ENCODE measurements at places on chromosomes 11 and 22.

DNA sequence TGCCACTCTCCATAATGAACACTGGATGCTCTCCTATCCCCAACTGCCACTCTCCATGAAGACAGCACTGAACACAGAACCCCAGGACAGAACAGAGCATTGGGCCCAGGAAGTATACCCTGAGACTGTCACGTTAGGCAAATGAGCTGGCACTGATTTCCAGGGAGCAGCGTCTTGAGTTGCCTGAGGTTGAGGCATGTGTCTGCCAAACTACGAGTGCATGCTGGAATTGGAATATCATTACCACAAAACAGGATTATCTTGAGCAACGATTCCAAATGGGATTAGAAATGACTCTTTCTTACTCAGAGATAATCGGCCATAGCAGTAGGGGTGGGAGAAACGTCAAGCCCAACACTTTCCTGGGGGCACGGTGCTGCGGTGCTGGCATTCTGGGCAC lies 39.9 kb downstream of the CLPB start:
- DNase-seq: no peak

GRCh38 chr11:30281476-30282288 lies 41.2 kb upstream of the ARL14EP start:
- DNase-seq: no peak

DNA sequence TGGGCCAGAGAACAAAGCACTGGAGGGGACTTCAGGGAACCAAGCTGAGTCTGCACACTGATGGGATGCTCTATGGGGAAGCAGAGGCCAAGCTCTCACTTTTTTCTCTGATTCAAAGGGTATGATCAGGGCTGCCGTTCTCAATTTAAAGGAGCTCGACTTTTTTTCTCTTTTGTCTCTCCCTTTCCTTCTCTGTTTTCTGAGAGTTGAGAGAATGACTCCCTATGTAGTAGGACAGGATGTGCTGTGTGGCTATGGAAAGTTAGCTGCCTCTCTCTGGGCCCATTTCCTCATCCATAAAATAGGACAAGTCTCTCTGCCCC lies 7.9 kb downstream of the ADORA2A start:
- no peak for DNase-seq

GRCh38 chr11:35102267-35102666 lies 36.7 kb upstream of the CD44 start:
- no peak for DNase-seq

DNA sequence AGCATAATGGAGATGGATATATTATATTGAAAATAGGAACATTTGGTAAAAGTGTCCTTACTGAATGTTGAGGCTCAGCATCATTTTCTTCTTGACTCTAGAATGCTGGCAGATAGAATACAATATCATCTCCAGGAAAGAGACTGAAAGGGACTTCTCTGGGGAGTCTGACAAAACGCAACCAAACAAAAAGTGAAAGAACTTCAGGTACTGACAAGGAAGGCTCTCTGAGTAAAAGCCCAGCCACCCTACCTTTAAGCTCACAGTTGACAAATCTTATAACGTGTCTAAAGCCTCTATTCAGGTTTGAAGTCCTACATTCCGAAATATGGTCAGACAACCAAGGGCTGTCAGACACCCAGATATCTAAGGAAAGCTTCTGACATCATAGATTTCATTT lies 590.8 kb downstream of the SOX6 start:
- DNase-seq: no peak

- DNase-seq: no peak
Measured at GRCh38 chr22:26708256-26709009, 51.0 kb downstream of the MIAT start.

DNA sequence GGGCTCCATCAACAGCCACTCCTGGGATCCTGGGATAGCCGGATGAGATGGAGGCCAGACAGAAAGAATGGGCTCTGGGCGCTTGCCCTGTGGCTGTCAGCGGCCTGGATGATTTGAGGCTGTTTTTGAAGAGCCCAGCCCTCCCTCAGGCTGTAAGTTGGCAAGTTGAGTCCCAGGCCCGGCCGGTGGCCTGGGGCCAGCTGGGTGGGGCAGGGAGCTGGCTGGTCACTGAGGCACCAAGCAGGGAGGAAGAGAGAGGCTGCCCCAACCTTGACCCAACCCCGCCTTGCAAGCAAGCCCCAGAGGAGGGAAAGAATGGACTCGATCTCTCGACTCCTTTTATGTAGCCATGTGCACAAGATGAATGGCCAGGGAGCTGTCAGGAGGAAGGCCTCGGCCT lies 34.9 kb downstream of the RIBC2 start:
- peak; percentile 85 for DNase-seq

GRCh38 chr11:74417379-74417804 lies 19.2 kb upstream of the PGM2L1 start:
- no peak for DNase-seq

DNA sequence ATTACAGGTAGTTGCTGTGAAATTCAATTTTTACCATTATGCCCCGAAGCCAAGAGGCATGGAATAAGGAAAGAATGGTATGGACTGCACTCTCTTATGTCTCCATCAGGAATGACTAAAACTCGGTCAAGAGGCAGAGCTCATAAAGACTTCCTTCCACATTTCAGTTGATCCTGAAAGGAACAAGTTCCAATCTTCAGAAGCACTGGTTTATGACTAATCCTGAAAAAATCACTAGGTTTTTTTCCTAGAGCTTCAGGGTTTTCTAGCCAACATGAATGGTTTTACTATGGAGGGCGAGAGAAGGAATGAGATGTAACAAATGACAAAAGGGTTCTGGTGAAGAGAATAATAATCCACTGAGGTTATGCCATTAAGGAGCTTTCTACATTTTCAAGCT lies 832.2 kb downstream of the NTM start:
- no peak for DNase-seq

- DNase-seq: no peak
Measured at GRCh38 chr11:72478669-72479068, 44.3 kb upstream of the CLPB start.

- no peak for DNase-seq
Measured at GRCh38 chr11:59141673-59142460, 789 bp upstream of the FAM111A start.

- DNase-seq: no peak
Measured at GRCh38 chr22:42623301-42623751, 8.6 kb upstream of the POLDIP3 start.

- no peak for DNase-seq
Measured at GRCh38 chr22:23047265-23047664, 23.1 kb upstream of the GNAZ start.

- peak; percentile 64 for DNase-seq
Measured at GRCh38 chr11:10486161-10486840, 31.2 kb downstream of the AMPD3 start.

- no peak for DNase-seq
Measured at GRCh38 chr22:45997777-45998637, 21.0 kb upstream of the WNT7B start.

- DNase-seq: no peak
Measured at GRCh38 chr11:83671289-83671688, 385.1 kb upstream of the CCDC90B start.

DNA sequence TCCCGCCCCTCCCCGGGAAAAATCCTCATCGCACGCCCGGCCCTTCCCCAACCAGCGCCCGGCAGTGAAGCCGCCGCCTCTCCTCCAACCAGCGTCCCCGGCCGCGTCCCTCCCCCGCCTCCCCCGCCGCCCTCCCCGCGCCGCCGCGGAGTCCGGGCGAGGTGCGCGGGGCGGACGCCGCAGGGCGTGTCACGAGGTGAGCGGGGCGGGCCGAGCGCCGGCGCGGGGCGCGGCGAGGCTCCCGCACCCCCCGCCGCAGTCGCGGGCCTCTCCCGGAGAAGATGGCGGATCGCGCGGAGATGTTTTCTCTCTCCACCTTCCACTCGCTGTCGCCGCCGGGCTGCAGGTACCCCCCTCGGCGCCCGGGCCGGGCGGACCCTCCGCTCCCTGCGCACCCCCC lies at the start of gene MAPK8IP2:
MAPK8IP2 (plus strand) TSS at position 256 of the 400 bp plus-strand sequence; CDS start at position 282, 26 bp downstream.
- DNase-seq: no peak

DNA sequence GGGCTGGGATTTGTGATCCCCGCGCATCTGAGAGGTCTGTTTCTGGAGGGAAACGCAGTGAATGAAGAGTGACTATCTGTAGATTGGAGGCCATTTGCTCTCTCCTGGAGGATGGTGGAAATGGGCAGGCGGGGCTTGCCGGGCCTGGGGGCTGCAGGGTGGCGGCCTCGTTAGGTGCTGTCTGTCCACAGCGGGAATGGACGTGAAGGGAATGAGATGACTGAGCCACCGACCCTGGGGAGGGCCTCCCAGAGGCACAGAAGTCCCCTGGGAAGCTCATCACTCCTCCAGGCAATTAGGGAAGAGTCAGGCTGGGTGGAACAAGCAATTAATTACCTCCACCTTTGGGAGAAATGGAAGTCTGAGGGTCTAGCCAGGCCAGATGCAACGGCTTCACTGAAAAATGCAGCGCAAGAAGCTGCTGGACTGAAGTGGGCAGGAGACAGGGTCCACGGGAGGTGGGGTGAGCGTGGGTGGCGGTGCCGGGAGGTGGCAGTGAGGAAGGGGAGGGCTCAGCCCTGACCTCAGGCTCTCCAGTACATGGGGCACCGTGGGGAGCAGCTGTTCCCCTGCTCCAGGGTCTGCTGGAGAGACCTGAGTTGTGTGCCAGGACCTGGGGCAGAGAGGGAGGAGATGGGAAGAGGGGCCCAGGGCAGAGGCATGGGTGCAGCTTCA lies 524.5 kb downstream of the BRD1 start:
- peak; percentile 41 for DNase-seq

- no peak for DNase-seq
Measured at GRCh38 chr22:21734540-21735199, 924 bp downstream of the YPEL1 start.

- no peak for DNase-seq
Measured at GRCh38 chr11:14657841-14658240, 14.2 kb downstream of the PDE3B start.

GRCh38 chr22:47816121-47816862 lies 1053.8 kb downstream of the TBC1D22A start:
- no peak for DNase-seq

DNA sequence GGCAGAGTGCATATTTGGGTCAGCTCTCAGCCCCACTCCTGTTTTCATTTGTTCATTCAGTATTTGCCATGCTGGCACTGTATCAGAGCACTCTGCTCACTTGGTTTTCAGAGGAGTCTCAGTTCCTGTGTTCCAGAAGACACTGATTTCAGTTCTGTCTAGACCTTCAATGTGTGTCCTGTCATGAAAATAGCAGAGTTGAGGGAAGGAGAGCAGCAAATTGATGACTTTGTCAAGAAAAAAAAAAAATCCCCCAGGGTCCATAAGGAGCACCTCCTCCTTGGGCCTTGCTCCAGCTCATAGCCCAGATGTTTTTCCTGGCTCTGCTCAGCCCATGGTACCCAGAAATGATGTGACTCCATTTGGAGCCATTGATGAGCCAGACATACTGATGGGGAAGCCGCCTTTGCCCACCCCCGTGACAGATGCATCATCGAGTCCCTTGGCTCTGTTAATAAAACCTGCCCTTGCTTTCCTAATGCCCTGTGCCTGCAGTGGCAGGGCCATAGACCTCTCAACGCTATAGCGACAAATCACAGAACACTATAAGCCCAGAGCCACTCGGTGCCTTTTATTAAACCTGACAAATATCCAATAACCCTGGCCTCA lies 107.0 kb downstream of the PKNOX2 start:
- no peak for DNase-seq

- DNase-seq: no peak
Measured at GRCh38 chr11:22331771-22332170, 6.4 kb upstream of the SLC17A6 start.

DNA sequence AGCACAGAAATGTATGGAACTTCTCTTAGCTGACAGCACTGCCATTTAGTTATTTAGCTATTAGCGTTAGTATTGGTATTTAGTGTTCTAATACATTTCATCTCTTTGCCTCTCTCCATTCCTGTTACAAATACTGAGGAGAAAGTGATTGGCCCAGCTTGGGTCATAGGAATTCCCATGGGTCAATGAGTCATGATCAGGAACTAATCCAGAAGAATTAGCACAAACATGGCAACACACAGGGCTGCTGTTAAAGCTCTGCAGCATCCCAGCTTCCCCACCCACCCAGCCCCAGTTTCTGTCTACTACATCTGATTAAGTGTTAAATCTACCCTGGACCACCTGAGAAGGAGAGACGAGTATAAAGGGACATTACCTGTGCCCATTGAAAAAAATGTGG lies 36.1 kb downstream of the PDGFD start:
- DNase-seq: no peak

- peak; percentile 26 for DNase-seq
Measured at GRCh38 chr11:69593851-69594250, 47.1 kb upstream of the CCND1 start.

- no peak for DNase-seq
Measured at GRCh38 chr22:17120711-17121232, 388 bp downstream of the TMEM121B start.

DNA sequence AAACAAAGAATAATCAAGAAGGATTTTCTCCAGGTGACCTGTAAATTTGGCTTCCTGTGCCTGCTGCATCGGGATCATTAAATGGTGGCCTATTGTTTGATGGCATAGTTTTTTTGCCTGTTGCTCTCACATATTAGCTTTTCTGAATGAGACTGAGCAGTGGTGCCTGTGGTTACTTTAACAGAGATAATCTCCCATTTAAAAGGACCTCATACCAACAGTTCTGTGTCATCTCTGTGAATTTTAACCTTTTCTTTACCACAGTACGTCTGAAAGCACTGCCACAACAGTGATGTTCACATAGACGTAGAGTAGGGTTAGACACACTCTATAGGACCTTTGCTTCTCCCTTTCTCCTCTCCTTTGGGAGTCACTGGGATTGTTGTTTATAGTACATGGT lies 22.9 kb upstream of the RCE1 start:
- no peak for DNase-seq

DNA sequence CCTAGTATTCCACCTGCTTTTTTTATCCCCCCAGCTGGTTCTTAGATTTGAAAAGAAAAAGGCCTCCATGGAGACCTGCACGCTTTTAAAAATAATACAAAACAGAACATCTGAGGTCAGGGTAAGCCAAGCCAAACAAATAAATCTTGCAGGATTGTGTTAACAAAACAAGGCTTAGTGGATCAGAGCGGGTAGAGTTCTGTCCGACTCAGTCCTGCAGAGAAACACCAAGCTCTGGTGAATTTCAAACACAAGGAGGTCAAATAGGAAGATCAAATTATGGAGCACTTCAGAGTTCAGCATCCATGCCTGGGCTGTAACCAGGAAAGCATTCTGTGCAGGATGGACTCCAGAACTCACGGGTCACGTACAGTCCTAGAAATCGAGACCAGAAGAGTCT lies 86.9 kb downstream of the SYN3 start:
- no peak for DNase-seq

- no peak for DNase-seq
Measured at GRCh38 chr11:128884703-128885338, 6.3 kb upstream of the KCNJ5 start.

DNA sequence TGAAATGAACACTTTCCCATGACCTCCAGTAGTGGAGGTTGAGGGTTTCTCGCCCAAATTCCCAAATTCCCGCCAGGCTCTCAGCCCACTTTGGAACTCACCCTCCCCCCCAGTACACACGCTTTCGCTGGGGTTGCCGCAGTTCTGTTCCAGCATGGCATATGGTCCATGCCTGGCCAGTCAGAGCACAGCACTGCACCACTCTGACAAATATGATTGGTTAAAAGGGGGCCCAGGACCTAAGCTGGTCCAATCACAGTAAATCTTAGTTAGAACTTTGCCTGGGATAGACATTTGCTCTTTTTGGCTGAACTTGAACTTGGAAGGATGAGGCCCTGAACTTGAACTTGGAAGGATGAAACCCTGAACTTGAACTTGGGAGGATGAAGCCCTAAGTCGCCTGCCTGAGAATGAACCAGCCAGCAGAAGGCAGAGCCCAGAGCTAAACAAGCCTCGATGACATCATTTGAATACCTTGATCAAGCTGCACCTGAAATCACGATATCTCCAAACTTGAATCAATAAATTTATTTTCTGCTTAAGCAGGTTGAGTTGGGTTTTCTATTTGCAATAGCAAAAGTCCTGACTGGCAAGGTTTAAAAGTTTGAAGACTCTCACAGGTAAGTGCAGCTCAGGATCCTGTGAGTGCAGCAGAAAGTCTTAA lies 12.6 kb upstream of the SSTR3 start:
- DNase-seq: no peak

Measured in coronary artery (tissue), 2 donors.